Skeletal muscle cell (primary cell): ENCODE measurements at places on chromosomes 4 and X.

DNA sequence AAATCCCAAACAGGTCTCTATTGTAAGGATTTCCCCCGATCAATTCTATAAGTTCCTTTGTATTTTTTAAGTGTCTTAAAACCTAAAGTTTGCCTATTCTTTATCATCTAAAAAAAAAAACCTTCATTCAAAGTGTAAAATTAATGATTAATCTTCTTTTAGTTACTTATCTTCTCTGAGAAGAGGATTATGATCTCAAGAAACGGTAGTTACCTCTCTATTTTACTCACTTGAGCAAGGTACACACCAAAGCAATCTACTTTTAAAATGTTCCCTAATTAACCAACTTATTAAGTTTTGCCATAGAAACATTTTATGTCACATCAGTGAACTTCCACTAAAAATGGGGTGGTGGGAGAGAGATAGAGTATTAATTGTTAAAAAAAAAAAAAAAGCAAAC, 15.2 kb upstream of the GALNT7 start:
- no peak for DNase-seq

DNA sequence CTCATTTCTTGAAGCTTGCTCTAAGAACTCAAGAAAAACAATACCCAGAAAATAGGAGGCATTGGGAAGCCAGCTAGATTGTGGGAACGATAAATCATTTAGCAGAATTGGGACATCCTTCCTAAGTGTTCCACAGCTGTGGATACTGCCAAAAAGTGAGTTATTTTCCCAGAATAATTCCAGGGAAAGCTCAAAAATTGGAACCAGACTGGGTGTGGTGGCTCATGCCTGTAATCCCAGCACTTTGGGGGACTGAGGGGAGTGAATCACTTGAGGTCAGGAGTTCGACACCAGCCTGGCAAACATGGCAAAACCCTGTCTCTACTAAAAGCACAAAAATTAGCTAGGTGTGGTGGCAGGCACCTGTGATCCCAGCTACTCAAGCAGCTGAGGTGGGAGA, 68.2 kb upstream of the GK2 start:
- DNase-seq: no peak

GRCh38 chr4:2672700-2673099, 83.4 kb downstream of the TNIP2 start:
- no peak for DNase-seq

- DNase-seq: no peak
Observed at GRCh38 chrX:125742811-125743210, 423.1 kb downstream of the TEX13C start.

- no peak for DNase-seq
Observed at GRCh38 chr4:110132816-110133719, 65.3 kb downstream of the ELOVL6 start.
